ENCODE measurements at places on chromosomes 5 and 9.

DNA sequence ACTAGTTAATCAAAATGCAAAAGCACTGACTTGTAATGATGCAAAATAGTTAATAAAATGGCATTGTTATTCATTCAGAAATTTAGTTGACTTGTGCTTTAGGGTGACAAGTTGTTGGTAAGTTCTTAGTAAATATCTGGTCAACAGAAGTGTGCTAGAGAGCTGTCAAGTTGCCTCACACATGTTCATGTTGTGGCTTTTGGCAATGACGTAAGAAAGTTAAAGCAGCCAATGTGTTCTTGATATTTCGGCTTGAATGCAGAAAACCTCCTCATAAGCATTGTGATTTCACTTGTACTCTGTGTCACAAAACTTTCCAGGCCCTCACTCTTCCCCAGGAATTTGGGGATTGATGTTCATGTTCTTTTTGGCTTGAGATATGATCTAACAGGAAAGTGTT lies 626.7 kb downstream of the PRR16 start:
- DNase-seq, result peak; percentile 9

DNA sequence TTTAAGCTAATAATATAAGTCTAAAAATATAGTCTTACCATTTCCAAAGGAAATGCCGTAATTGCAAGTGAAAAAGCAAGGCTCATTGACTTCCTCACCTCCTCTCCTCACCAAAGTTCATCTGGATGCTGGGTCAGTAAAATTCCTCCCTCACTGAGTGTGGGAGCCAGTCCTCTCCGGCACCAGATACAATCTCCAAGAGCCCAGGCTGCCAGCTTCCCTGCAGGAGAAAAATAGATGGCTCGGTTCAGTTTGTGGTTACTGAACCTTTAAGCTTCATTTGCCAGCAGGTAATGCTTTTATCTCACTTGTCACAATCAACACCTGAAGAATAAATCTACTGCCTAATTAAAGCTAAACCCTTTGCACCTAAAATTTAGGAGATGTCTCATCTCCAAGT lies 115.3 kb upstream of the VLDLR start:
- DNase-seq, result no peak

GRCh38 chr9:134939836-134940235 lies 22.1 kb upstream of the FCN1 start:
- DNase-seq, result no peak

GRCh38 chr5:91864962-91865361 lies 481.8 kb upstream of the ARRDC3 start:
- DNase-seq, result no peak

- no peak for DNase-seq
Observed at GRCh38 chr9:6239048-6239461, 23.4 kb downstream of the IL33 start.

DNA sequence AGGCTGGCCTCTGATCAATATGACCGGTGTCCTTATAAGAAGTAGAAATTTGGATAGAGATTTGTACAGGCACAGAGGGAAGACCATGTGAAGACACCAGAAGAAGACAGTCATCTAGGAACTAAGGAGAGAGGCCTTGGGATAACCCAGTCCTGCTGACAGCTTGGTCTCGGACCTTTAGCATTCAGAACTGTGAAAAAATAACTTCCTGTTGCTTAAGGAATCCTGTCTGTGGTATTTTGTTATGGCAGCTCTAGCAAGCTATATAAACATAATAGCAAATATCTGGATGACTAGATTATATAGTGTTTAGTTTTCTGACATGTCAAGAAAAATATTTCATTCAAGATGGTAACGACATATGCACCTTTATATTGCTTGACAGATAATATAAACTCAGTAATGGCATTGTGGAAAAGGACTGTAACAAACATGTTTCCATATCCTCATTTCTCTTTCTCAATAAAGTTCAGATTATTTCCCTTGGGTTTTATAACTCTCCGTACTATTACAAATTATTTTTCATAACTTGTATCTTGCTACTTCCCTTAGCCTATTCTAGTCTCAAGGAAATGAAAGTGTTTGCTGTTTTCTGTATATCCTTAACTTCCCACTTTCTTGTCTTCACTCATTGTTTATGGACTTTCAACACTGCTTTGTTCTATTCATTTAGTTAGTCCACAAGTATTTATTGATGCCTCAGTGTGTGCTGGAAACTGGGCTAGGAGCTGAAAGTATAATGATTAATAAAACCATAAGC lies 62.4 kb downstream of the KIAA1958 start:
- no peak for DNase-seq

DNA sequence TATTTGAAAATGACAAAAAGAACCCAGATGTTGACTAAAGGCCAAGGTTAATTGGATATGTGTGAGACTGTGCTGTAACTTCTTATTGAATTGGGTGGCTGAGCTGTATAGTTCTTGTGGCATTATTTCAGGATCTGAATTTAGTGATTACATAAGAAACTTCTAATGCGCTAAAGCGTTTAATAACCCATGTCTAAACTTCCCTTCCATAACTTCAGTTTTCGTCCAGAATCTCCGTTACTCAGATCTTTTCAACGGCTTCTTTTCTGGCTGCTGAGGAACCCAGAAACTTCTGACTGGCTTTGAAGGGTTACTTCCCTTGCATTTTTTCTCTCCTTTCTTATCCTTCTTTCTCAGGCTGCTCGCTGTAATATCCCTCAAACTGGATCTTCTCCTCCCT lies 28.1 kb upstream of the C9orf72 start:
- no peak for DNase-seq

- DNase-seq, result no peak
Observed at GRCh38 chr5:38660194-38660668, 103.8 kb upstream of the LIFR start.

DNA sequence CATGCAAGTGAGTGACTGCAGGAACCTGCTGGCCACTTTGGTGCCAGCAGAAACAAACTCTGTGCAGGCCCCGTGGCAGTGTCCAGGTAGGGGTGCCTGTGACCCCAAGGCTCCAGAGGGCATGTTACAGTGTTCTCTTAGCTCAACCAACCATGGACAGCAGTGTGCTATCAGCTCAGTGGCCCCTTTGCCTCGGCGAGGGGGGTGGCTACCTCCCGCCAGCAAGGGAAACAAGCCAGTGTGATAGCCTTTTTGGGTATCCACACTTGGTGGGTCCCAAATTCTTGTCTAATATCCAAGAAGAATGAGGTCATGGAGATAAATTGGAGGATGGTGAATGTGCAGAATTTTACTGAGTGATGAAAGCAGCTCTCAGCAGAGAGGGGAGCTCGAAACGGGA lies 298.6 kb upstream of the SLC30A5 start:
- DNase-seq, result no peak

GRCh38 chr5:176825957-176826356 lies 15.6 kb downstream of the UNC5A start:
- DNase-seq, result no peak

DNA sequence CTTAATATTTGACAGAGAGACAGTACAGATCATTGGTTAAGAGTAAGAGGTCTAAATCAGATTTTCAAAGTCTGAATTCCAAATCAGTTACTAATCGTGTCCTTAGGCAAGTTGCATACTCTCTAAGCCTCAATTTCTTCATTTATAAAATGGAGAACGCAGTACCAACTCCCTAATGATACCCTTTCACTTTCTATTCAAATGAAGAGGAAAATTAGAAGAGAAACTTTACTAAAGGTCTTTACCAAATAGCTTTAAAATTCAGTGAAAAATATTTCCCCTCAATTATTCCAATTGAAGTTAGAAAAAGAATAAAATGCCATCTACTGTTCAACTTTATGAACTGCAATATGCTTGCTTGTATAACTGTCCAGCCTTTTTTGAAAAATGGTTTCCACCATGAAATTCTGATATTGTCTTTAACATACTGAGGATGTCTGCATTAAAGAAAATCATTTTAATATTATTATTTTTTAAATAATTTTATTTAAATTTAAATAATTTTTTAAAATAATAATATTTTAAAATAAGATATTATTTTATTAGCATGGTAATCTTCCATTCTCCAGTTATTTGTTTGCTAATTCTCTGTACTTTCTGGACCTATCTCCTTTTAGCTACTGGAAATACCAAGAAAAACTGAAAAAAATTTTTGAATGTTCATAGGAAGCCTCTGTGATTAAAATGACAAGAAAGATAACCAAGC lies 36.0 kb downstream of the POC5 start:
- DNase-seq, result peak; percentile 50

- DNase-seq, result peak; percentile 69
Observed at GRCh38 chr9:72477930-72478518, 43.4 kb upstream of the TMC1 start.

GRCh38 chr9:1604942-1605560 lies 410.1 kb upstream of the SMARCA2 start:
- peak; percentile 18 for DNase-seq

DNA sequence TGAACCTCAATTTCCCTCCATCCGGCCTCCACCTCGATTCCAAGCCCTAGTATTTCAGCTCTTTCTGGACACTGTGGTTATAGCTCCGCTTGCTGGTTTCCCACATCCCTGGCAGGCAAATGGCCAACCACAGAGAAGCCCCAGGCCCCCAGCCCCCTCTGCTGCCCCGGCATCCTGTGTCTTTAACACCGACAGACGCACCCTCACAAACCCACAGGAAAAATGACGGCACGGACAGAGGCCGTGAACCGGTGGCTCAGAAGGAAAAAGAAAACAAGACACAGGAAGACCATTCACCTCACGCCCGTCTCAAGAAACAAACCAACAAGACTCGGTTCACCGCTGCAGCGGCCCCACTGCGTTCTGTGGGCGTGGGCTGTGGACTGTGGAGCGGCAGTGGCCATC lies 1.5 kb upstream of the CLIC3 start:
- DNase-seq, result no peak

DNA sequence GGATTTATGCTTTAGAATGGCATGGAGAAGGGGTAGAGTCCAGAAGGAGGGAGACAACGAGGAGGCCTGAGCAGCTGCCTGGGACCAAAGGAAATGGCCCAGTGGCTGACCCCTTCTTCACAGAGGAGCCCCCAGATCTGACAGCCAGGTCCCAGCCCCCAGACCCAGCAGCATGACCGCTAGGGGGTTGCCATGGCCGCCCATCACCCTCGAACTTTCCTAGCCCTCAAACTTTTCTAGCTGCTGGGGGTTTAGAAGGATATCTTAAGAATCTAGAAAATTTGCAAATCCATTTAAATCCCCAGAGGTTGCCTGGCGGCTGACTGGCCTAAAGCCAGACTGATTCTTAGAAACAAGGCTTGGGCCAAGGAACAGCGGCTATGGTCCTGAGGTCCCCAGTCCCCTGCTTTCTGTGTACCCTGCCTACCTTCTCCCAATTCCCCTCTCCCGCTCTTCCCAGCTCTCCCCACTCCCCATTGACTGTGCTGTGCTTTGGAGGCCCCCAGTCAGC lies 972 bp downstream of the PDGFRB start:
- no peak for DNase-seq

DNA sequence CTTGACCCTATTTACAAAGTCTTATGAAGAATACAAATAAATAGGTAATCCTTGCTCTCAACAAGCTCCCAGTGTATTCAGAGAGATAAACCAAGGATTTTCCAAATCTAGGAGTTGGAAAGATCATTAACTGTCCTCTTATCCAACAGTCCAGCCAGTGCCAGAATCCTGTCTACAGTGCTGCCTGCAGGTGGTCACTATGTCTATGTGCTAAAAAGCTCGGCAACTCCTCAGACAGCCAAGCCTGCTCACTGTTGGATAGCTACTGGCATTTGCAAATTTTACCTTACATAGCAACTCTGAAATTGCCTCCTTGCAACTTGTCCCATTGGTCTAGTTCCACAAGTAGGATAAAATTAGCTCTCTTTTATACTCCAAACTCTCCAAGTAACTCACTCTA lies 187.4 kb downstream of the DCP2 start:
- DNase-seq, result no peak

DNA sequence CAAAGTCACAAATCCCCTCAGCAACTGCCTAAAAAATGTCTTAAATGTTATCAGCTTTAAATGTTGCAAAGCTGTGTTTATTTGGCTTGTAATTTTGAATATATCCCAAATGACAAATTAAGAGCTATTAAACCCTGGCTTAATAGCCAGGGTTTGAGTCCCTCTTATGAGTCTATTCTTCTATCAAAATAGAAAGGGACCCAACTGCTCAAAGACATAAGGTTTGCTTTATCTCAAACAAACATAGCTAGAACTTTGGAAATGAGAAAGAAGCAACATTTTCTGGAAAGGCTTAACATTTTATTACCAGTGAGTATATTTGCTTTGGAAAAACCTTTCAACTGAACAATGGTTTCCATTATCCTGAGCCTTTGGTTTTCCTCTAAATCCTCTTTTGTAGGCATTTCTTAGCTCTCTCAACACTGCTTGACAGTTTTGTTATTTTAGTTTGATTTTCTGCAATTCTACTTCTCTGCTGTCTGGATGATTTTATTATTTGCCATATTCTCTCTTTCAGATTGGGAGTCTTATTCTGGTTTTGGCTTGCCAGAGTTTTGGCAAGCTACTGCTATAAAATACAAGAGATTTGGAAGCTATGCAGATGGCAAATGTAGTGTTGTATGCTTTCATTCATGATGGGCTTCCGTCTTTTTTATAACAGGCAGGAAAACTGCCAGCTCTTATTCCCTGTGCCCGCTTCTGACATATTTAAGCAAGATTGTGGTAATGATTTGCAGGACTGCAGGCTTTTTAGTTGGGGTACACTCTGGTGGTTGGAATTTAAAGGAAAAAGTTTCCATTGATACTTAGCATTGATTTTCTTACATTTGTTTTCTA lies 734.9 kb downstream of the DTWD2 start:
- DNase-seq, result no peak

- DNase-seq, result peak; percentile 56
Observed at GRCh38 chr5:88826646-88827585, 56.1 kb downstream of the MEF2C start.

- DNase-seq, result no peak
Observed at GRCh38 chr9:3840311-3840710, 314.5 kb upstream of the RFX3 start.

GRCh38 chr9:128191406-128192046 lies at the start of gene CIZ1:
Gene CIZ1 (minus strand): TSS chr9:128191572. CDS start chr9:128190857, 715 bp downstream.
- DNase-seq, result peak; percentile 80

DNA sequence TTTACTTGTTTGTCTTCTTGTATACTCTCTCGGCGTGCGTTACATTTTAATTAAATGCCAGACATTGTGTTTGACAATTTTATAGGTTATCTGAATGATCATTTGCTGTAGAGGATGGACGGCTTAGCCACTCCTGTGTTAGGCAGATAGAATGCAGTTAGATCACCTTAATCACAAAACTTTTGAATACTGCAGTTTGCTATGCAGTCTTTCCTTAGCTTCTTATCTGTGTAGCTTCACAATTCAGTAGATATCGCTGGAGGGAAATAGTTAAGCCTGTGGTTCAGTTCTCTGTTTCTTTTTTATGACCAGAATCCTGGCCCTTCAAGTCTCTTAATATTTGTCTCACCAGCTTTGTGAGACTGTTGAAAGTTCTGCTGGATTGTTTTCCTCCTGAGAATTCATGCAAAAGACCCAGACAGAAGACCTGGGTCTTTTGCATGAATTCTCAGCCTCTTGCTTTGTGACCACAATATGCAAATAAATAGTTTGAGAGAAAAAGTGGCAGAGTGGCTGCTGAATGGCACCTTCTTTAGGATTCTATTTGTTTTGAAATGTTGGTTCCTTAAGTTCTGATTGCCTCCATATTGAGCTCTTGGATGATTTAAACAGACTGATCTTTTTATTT lies 40.2 kb downstream of the RASA1 start:
- no peak for DNase-seq

Data from AG10803 (cell line).